ENCODE measurements at places on chromosomes 1 and 21. TPM values are rescaled to one million over a fixed set of nuclear protein-coding genes. Genes with fewer than 3 reads are reported as not detected.

Gene KRTAP10-12
- total RNA-seq: not detected

Gene CAPN2
- 291 TPM for total RNA-seq

Gene ZBTB8B
- under 0.01 TPM for total RNA-seq

Gene NMNAT2
- total RNA-seq: 0.57 TPM

Gene DESI2
- total RNA-seq: 47.7 TPM

Gene SMG7
- 36.3 TPM for total RNA-seq

Gene PGBD5
- not detected for total RNA-seq

Gene VHLL
- total RNA-seq: 0.33 TPM

Gene LIPI
- not detected for total RNA-seq

Gene MAP3K21
- 0.19 TPM for total RNA-seq

Gene TLCD4
- under 0.01 TPM for total RNA-seq

Gene CLK2
- total RNA-seq: 27.3 TPM

Gene CELA3A
- total RNA-seq: not detected

Gene MMP23B
- 0.29 TPM for total RNA-seq

Gene TRPM2
- total RNA-seq: 1.1 TPM

Gene UMODL1
- not detected for total RNA-seq

Gene CD53
- not detected for total RNA-seq

Gene ATF3
- 2.3 TPM for total RNA-seq

Gene MSH4
- 0.10 TPM for total RNA-seq

Gene SYDE2
- total RNA-seq: 7.6 TPM

Gene SYT14
- 0.48 TPM for total RNA-seq

Gene NBPF15
- 62.7 TPM for total RNA-seq

Gene CEPT1
- 27.1 TPM for total RNA-seq

Gene PCBP3
- total RNA-seq: not detected

Gene CENPF
- 45.8 TPM for total RNA-seq

Gene RGS18
- total RNA-seq: not detected

Gene UBIAD1
- total RNA-seq: 14.4 TPM

Gene KRTAP21-2
- total RNA-seq: not detected

Gene IVL
- total RNA-seq: not detected

Gene SYPL2
- total RNA-seq: not detected

Gene MRPL39
- 32.7 TPM for total RNA-seq

Gene LCE1D
- not detected for total RNA-seq

Gene OR2L8
- total RNA-seq: not detected

Gene P3H1
- total RNA-seq: 159 TPM

Gene RPTN
- not detected for total RNA-seq

Gene B3GALT5
- total RNA-seq: 0.10 TPM

Gene AADACL3
- total RNA-seq: not detected

Gene PLPP3
- 59.4 TPM for total RNA-seq

Gene CLDN14
- total RNA-seq: 0.29 TPM

Gene AMY2A
- total RNA-seq: not detected

Gene PLEKHO1
- 36.9 TPM for total RNA-seq

Gene LAMC2
- total RNA-seq: 2.3 TPM

Gene S100A5
- not detected for total RNA-seq

Gene C1orf87
- not detected for total RNA-seq

Gene IL12RB2
- not detected for total RNA-seq

Gene RHD
- total RNA-seq: not detected

Gene CLCNKB
- total RNA-seq: under 0.01 TPM

Gene MIXL1
- total RNA-seq: not detected

Gene GNG5
- total RNA-seq: 39.8 TPM

Gene SLAMF7
- not detected for total RNA-seq

Gene OTUD3
- total RNA-seq: 5.3 TPM

Gene ANGPTL1
- total RNA-seq: under 0.01 TPM

Gene NTRK1
- not detected for total RNA-seq

Gene GUCA2A
- not detected for total RNA-seq

Gene S100A1
- not detected for total RNA-seq

Gene HES3
- total RNA-seq: not detected

Gene UBE2U
- not detected for total RNA-seq

Measured in vein endothelial cell (primary cell).